ENCODE measurements at places on chromosomes 4 and X.

GRCh38 chr4:24703298-24703697 is 92.1 kb upstream of the SOD3 start:
- no peak for DNase-seq
- no peaks in the 10 kb centered on the region for H3K4me1 ChIP-seq
- no peak overlapping the region for H3K4me3 ChIP-seq
- H3K27me3 ChIP-seq, result no peaks in the 10 kb centered on the region
- H3K27ac ChIP-seq, result no peak overlapping the region
- H3K36me3 ChIP-seq, result no peaks in the 10 kb centered on the region

- H3K4me1 ChIP-seq, result no peaks in the 10 kb centered on the region
- no peak overlapping the region for H3K4me3 ChIP-seq
- no peak overlapping the region for H3K27ac ChIP-seq
- DNase-seq, result no peak
- no peaks in the 10 kb centered on the region for H3K36me3 ChIP-seq
- H3K27me3 ChIP-seq, result no peaks in the 10 kb centered on the region
These were observed 71.4 kb upstream of the ADGRA3 start for GRCh38 chr4:22587253-22587652.

DNA sequence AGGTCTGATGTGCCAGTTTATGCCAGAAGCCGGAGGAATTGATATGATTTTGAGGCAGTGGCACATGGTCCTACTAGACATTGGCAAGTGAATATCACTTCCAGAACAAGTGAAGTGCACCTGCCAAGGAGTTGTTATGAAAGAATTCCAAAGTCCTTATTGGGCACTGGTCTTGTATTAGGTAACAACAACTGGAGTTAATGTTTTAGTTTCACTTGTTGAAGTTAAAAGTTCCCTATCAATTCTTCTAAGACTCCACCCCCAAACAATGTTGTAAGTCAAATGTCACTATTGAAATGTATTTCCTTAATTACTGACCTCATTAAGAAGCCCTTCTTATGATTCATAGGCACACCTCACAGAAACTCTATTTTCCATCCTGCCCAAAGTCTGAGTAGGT is 3.1 kb downstream of the TET2 start:
- no peak overlapping the region for H3K27ac ChIP-seq
- H3K4me3 ChIP-seq, result no peak overlapping the region
- no peaks in the 10 kb centered on the region for H3K4me1 ChIP-seq

DNA sequence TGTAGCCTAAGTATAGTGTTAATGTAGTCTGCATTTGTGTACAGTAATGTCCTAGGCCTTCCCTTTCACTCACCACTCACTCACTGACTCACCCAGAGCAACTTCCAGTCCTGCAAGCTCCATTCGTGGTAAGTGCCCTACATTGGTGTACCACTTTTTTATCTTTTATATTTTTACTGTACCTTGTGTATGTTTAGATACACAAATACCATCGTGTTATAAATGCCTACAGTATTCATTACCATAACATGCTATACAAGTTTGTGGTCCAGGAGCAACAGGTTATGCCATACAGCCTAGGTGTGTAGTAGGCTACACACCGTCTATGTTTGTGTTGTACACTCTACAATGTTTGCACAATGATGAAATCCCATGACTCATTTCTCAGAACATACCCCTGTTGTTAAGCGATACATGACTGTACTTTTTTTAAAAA is 15.4 kb downstream of the TSPAN5 start:
- H3K4me1 ChIP-seq, result no peaks in the 10 kb centered on the region
- no peak overlapping the region for H3K27ac ChIP-seq
- H3K36me3 ChIP-seq, result no peaks in the 10 kb centered on the region
- no peak overlapping the region for H3K4me3 ChIP-seq
- no peaks in the 10 kb centered on the region for H3K27me3 ChIP-seq
- DNase-seq, result no peak

DNA sequence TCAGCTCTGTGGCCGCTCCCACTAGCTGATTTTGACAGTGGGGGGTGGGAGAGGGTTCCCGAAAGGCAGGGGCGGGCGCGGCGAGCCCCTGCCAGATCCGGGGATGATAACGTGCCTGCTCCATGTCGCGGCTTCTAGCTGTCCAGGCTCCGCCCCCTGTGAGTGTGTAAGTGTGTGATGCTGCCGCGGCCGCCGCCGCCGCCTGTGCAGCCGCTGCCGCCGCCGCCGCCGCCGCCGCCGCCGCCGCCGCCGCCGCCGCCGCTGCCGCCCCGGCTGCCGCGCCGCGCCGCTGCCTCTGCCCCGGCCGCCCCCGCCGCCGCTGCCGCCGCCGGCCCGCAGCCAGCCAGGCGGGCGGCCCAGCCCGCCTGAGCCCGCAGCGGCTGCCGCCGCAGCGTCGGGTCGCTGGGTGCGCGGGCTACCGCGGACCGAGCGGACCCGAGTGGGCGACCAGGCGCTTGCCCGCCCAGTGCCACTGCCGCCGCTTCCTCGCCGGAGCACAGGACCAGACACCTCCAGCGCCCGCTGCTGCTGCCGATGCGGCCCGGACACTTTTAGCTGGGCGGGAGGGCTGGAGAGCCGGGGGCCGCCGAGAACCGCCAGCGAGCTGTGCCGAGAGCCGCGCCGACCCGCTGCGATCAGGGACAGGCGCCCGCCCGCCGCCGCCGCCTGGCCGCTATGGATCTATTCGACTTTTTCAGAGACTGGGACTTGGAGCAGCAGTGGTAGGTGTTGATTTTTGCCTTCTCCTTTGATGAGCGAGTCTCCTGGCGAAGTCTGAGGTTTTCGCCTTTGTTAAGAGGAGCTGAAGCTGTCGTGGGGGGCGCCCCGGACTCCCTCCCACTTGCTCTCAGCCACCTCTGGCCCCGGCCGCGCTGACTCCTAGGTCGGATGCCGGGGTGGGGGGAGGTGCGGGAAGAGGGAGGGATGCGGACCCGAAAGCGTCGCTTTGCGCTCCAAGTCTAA is at the start of gene AFF2:
TSS of gene AFF2 (plus strand) at position 195 of the 963 bp plus-strand sequence. CDS start at position 676, 481 bp downstream.
- DNase-seq, result no peak
- peak within 1 kb of the TSS; percentile 44 for H3K4me3 ChIP-seq
- no peaks in the 10 kb centered on the region for H3K36me3 ChIP-seq
- no peaks in the 10 kb centered on the region for H3K4me1 ChIP-seq

- no peak overlapping the region for H3K27ac ChIP-seq
- no peak for DNase-seq
- H3K4me1 ChIP-seq, result no peaks in the 10 kb centered on the region
- H3K27me3 ChIP-seq, result no peaks in the 10 kb centered on the region
These were observed 43.2 kb downstream of the PGRMC2 start for GRCh38 chr4:128244379-128244778.

DNA sequence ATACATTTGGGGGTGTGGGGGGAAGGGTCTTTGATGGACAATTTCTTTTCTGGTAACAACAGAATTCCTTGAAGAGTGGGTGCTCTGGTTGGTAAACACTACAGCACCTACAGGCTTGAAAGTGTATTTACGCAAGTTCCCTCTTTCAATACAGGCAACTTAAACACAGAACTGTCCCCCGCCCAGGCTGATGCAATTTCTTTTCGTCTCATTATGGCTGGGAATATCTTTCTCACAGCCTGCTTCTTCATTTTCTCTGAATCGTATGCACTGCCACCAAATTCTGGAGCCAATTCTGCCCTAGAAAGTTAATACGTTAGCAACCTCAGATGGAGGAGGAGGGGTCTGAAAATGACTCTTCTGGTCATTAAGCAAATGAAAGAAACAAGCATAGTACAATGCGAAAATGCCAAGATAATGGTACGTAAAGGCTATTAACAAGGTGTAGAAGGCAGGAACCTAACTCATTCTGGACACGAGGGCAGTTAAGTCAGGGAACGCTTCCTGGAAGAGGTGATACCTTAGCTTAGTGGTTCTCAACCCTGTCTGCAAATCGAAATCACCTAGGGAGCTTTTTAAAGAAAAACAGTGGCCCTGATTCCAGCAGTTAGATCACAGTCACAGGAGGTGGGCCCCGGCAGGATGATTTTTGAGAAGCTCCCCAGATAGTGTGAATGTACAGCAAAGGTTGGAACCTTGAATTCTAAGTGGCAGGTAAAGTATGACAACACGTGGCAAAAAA is 1.0 kb downstream of the AGA start:
- no peaks in the 10 kb centered on the region for H3K36me3 ChIP-seq
- H3K27ac ChIP-seq, result peak overlapping the region; percentile 93
- H3K4me1 ChIP-seq, result no peaks in the 10 kb centered on the region

- H3K4me3 ChIP-seq, result no peak overlapping the region
- peak overlapping the region; percentile 29 for H3K27ac ChIP-seq
- no peak for DNase-seq
These were observed 123.5 kb downstream of the CAMK2D start for GRCh38 chr4:113637823-113638561.

- no peak for DNase-seq
- no peak overlapping the region for H3K27ac ChIP-seq
- no peak overlapping the region for H3K4me3 ChIP-seq
- H3K36me3 ChIP-seq, result no peaks in the 10 kb centered on the region
- H3K27me3 ChIP-seq, result no peaks in the 10 kb centered on the region
- H3K4me1 ChIP-seq, result no peaks in the 10 kb centered on the region
These were observed 91.3 kb downstream of the PPP1R2C start for GRCh38 chrX:42686706-42687105.

DNA sequence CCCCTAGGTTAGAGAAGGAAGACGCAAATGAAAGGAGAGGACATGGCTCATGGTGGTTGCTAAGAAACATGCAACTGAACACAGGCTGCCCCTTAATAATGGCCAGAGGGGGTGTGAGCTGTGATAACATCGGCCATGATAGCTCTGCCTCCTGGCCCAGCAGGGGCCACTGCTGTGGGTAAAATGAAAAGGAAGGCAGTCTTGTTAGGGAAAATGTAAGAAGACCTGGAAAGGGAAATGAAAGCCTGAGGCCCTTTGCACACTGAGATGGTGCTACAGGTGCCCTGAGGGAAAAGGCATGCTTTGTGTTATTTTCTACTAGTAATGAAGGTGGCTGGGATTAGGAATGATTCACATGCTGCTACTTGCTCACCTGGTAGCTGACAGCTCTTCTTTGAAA is 123.6 kb upstream of the MID1 start:
- H3K36me3 ChIP-seq, result no peaks in the 10 kb centered on the region
- no peak overlapping the region for H3K4me3 ChIP-seq
- H3K27ac ChIP-seq, result no peak overlapping the region
- H3K27me3 ChIP-seq, result no peaks in the 10 kb centered on the region
- no peak for DNase-seq

- DNase-seq, result no peak
- peak overlapping the region; percentile 60 for H3K27ac ChIP-seq
- no peaks in the 10 kb centered on the region for H3K36me3 ChIP-seq
- no peaks in the 10 kb centered on the region for H3K4me1 ChIP-seq
- no peak overlapping the region for H3K4me3 ChIP-seq
- H3K27me3 ChIP-seq, result no peaks in the 10 kb centered on the region
These were observed 153.2 kb downstream of the SHROOM3 start for GRCh38 chr4:76588274-76588673.

GRCh38 chrX:85309717-85310116 is 65.9 kb downstream of the ZNF711 start:
- no peak overlapping the region for H3K4me3 ChIP-seq
- H3K4me1 ChIP-seq, result no peaks in the 10 kb centered on the region
- DNase-seq, result no peak
- no peak overlapping the region for H3K27ac ChIP-seq
- H3K36me3 ChIP-seq, result no peaks in the 10 kb centered on the region
- H3K27me3 ChIP-seq, result peaks cover 7% of the 10 kb centered on the region

DNA sequence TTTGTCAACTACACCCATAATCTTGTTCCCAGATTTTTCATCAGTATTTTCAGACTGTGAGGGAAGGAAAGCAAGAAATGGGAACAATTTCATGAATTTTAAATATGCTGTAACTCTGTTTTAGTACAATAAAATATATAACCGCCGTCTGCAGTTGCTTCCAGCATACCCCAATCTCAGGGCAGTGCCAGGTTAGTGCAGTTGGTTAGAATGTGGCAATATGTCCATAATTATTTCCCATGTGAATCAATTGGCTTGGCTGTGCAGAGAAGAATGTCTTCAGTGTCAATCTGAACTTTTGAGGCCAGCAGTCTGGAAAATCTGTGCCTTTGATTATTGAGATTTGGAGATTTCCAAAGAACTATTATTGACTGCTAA is 5.0 kb upstream of the MMAA start:
- no peaks in the 10 kb centered on the region for H3K4me1 ChIP-seq
- H3K27ac ChIP-seq, result no peak overlapping the region
- H3K36me3 ChIP-seq, result no peaks in the 10 kb centered on the region
- no peaks in the 10 kb centered on the region for H3K27me3 ChIP-seq
- DNase-seq, result no peak

GRCh38 chr4:6747294-6748051 is 31.5 kb downstream of the BLOC1S4 start:
- peak overlapping the region; percentile 11 for H3K4me3 ChIP-seq
- H3K27ac ChIP-seq, result peak overlapping the region; percentile 85

DNA sequence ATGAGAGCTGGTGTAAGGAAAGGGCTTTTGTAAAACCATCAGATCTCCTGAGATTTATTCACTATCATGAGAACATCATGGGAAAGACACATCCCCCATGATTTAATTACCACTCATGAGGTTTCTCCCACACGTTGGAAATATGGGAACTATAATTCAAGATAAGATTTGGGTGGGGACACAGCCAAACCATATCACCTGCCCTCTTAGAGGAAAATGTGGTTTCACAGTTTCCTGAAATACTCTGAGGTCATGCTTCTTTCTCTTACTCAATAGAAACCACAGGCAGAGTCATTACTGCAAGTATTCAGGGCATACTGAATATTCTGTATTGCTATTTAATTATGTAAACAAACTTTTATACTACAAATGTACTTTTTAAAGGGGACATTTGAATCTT is 1453.3 kb downstream of the PCDH18 start:
- DNase-seq, result no peak
- no peaks in the 10 kb centered on the region for H3K27me3 ChIP-seq
- no peaks in the 10 kb centered on the region for H3K4me1 ChIP-seq
- H3K36me3 ChIP-seq, result no peaks in the 10 kb centered on the region

DNA sequence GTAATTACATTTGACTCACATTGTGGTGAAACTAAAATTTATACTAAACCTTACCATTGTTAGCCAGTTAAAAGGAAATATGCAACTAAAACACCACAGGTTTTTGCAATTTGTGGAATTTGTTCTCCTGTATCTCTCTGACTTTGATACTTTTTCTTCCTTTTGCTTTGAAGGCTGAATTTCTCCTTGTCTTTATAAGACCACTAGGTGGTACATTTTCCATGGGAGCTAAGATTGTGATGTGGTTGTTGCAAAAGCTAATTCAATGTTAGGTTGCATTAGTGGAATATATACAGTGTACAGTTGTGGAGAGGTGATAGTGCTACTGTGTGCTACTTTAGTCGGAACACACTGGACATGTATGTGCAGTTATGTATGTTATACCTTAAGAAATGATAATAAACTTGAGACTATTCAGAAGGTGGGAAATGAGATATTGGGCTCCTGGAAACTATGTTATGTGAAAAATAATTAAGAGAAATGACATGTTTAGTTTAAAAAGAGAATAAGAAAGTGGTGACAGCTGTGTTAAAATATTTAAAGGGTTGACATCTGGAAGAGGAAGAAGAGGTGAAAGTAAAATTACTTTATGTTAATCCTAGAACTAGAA is 70.3 kb downstream of the ARL9 start:
- no peak overlapping the region for H3K27ac ChIP-seq
- no peak for DNase-seq
- no peaks in the 10 kb centered on the region for H3K4me1 ChIP-seq
- H3K36me3 ChIP-seq, result no peaks in the 10 kb centered on the region

All from breast epithelium (tissue), 4 donors.